Breast epithelium (tissue), 4 donors: ENCODE measurements at places on chromosomes 12 and 14. TPM values are rescaled to one million over a fixed set of nuclear protein-coding genes. Genes with fewer than 3 reads are reported as not detected.

DNA sequence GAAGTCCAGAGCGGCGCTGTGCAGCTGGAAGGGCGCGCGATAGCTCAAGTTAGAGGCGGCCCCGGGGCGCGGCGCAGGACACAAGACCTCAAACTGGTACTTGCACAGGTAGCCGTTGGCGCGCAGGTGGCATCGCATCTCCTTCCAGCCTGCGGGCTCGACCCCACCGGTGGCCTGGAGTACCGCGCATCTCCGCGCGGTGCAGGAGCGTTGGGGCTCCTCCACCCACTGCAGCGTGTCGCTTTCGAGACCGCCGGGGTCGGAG lies 553 bp downstream of the CLEC14A start:
- no peak for DNase-seq

- DNase-seq, result no peak
Measured at GRCh38 chr12:123278101-123278627, 6.5 kb upstream of the CDK2AP1 start.

DNA sequence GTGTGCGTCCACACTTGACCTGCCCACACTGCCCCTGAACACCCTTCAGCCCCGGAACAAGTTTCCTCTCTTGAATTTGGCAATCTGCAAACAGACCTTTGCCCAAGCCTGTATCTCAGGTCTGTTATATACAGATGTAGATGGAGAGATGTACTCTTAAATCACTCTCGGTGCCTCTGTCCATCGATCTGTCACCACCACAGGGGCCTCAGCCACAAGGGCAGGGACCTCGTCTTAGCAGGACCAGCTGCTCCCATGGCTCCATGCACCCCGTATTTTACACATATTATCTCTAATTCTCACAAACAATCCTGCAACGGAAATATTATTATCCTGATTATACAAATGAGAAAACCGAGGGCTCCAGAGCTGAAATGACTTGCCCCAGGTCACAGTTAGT lies 313.4 kb downstream of the BCL11B start:
- no peak for DNase-seq

DNA sequence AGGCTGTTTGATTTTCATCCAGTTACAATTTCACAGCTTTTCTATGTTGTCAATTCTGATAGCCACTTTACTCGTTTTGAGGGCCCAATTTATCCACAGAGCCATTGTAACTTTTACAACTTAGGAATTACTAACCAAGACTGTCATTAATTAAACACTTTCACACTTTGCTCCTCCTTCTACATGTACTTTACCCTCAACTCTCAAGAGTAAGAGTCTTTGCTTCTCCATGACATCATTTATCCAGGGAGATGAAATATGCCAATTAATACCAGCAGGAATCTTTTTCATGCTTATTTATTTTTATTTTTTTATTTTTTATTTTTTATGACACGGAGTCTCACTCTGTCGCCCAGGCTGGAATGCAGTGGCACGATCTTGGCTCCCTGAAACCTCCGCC lies 13.5 kb downstream of the SLIRP start:
- DNase-seq, result no peak

- no peak for DNase-seq
Measured at GRCh38 chr12:48489012-48489411, 6.7 kb downstream of the C12orf54 start.

- DNase-seq, result no peak
Measured at GRCh38 chr12:13175499-13175898, 21.0 kb upstream of the EMP1 start.

- DNase-seq, result no peak
Measured at GRCh38 chr12:108729612-108730364, 1.5 kb downstream of the CORO1C start.

DNA sequence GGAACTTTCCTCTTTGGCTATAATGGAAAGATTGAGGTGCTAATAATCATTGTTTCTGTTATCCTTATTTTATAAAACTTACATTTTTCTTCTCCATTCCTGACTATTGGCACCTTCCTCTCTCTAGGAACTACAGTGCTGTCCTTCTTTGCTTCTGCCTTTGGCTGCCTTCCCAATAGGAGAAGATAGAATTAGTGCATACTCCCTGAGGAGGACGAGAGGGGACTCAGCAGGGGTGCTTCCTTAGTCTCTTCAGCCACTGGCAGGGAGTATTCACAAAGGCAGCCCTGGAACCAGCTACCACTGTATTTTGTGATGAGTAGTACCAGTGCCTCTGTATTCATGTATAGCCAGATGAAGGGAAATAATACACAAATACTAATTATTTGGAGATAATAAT lies 208.5 kb downstream of the FOXG1 start:
- no peak for DNase-seq

DNA sequence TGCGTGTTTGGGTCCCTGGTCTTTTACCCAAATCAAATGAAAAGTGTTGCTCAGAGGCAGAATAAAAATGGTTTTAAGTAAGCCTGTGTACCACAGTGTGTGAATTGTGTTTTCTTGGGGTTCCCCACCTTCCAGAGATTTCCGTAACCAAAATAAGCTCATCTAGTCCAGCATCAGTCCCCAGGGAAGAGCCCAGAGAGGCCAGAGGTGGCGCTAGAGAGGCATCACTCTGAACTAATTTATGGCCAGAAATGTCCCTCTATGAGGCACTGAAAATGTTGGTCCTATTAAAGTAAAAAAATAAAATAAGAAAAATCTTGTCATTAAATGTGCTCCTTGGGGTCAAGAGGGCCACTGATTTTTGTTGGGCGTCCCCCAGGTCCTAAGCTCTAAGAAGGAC lies 24.9 kb upstream of the PRKAB1 start:
- DNase-seq, result no peak

DNA sequence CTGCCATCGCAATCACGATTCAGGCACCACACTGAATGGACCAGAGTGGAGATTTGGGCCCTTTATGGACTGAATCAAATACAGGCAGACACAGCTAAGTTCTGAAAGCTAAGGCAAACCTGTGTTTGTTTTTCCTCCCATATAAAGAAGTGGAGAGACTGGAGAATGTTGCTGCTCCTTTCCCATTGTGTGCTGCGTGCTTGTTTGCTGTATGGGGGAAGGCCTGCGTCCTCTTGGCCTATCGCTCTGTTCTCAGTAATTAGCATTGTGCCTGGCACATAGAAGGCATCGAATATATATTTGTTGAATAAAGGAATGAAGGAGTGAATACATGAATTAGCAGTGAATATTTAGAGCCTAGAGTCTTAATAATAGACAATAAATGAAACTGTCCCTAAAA lies 12.4 kb downstream of the ST8SIA1 start:
- no peak for DNase-seq

DNA sequence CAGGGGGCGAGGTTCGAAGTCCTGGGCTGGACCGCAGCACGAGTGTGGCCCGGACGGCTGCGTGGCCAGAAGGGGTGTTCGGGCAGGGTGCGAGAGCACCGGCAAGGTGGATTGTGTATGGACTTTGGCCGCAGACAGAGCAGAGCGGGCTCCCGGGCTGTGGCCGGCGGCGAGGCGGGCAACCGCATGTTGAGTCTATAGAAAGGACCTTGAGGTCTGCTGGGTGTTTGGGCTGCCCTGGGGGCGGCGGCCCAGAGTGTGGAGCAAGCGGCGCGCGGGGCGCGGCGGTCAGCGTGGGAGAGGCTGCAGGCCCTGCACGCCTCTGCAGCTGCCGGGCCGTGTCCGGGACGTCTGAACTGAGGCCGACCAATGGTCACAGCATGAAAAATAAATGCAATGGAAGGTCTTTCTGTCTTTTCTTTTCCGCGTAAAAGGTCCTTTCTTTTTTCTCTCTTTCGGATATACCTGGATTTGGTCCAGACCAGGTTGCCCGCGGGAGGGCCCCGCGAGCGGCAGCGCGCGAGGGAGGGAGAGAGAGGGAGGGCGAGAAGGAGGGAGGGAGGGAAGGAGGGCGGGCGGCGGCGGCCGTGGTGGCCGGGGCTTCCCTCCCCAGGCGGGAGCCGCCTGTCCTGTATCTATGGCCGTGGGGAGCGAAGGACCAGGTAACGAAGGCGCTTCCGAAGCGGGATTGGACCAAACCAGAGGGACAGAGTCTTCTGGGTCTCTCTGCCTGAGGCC lies 5.5 kb upstream of the HOXC9 start:
- no peak for DNase-seq

DNA sequence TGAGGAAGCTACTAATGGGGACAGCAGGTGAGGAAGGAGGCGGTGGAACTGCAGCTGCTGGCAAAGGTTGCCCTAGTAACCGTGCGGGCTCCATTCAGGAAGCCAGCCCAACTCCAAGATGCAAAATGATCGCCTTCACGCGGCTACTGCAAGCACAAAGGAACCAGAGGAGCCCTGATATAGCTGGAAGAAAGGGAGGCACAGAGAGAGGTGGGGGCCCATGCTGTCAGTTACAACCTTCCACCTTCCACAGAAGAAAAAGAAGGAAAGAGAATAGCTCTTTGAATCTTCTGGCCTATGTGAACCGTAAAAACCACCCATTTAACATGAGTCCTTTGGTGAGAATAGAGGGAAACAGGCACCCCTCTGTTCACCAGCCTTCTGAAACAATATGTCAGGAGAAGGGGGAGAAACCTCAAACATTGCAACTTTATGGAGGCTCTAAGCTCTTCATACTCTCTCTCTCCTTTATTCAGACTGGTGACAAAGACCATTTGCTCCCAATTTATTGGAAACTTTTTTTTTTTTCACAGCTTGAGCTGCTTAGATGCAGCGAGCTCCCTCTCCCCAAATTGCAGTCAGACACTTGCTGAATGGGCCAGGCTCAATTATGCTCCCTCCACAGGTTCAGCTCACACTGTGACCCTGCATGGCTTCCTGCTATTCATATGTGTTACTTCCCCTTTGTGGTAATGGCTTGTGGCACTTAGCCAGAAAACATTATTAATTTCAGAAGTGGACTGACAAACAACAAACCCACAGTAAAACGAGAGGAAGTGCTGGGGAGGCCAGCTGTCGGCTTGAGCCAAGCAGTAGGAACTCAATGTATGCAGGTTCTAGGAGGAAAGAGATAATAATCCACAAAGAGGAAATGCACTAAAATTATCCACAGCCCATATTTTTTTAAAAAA lies 6.2 kb downstream of the DUSP6 start:
- DNase-seq, result peak; percentile 38

DNA sequence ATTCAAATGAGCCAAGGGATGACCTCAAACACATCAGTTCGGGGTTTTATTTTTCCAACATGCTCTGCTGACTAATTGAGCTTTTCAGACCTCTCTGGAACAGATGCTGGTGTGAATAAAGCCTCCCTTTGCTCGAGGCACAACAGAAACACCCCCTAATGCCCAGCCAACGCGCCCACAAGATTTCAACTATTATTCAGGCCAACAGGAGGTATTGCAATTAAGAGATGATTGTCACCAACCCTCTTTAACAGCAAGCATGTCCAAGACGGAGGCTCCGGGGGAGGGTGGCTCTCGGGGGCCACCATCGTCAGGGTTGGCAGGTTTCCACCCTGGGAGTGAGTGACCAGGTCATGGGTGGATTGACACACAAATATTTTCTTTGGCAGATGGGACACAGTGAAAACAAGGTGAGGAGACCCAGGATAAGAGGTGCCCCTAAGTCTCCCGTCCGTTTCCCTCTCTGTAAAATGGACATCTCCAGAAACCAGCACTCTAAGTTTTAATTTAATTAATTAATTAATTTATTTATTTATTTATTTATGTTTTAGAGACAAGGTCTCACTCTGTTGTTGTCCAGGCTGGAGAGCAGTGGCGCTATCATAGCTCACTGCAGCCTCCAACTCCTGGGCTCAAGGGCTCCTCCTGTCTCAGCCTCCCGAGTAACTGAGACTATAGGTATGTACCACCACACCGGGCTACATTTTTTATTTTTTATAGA lies 56.1 kb downstream of the MAP1LC3B2 start:
- no peak for DNase-seq

- DNase-seq, result no peak
Measured at GRCh38 chr14:77565289-77565993, 51.0 kb downstream of the SPTLC2 start.

DNA sequence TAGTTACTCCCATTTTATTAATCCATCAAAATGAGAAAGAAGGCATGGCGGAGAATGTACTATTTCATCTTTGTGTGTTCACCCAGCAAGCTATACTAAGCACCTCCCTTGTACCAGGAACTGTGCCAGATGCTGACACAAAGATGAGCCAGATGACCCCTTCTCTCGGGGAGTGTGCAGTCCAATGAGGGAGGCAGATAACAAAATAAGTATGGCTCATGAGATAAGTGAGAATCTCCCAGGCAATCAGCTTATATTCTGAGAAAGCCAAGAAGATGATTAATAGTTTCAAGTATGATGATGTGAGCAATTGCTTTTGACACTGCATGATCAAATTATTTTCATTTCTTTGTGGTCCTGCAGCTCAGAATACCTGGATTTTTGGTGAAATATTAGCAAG lies 1.3 kb upstream of the TMEM233 start:
- DNase-seq, result no peak

The GNB3 gene
- 0.80 TPM for total RNA-seq

The TSHR gene
- 0.48 TPM for total RNA-seq

The FAIM2 gene
- total RNA-seq, result 1.9 TPM

The CPNE6 gene
- total RNA-seq, result not detected

The ASB2 gene
- 2.0 TPM for total RNA-seq

The CIROP gene
- not detected for total RNA-seq

The B4GALNT1 gene
- 1.1 TPM for total RNA-seq
